Activated CD4-positive, alpha-beta T cell treated with anti-CD3 and anti-CD28 coated beads, Interleukin-2, amount 50 U/mL, for 16 hours (primary cell): ENCODE measurements at places on chromosomes 5 and 9.
A peak's percentile ranks its signal among the peaks of the same experiment; 100 is the strongest.

GRCh38 chr5:125190232-125191087, 444.0 kb upstream of the ZNF608 start:
- DNase-seq: no peak

- DNase-seq: peak; percentile 39
Measured at GRCh38 chr9:6068983-6069382, 53.6 kb upstream of the RANBP6 start.

DNA sequence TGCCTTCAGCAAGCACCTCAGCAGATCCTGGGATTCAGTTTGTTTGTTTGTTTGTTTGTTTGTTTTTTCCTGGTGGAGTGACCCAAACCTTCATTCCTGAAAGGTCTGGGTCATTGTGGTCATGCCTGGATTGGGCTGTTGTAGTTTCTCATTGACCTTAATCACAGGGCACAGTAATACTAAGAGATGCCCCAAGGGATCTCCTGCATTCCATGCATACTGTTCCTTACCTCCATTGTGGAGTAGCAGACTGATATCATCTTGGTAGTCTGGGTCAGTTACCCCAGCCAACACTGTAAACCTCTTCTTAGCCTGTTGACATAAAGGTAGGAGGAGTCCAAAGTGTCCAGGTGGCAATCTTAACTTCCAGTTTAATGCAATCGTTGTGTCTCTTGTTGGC, 1466.7 kb upstream of the CDH9 start:
- DNase-seq: no peak

GRCh38 chr9:91328186-91328585, 33.5 kb downstream of the AUH start:
- no peak for DNase-seq

- DNase-seq: peak; percentile 91
Measured at GRCh38 chr9:3528451-3528850, 2.6 kb upstream of the RFX3 start.

DNA sequence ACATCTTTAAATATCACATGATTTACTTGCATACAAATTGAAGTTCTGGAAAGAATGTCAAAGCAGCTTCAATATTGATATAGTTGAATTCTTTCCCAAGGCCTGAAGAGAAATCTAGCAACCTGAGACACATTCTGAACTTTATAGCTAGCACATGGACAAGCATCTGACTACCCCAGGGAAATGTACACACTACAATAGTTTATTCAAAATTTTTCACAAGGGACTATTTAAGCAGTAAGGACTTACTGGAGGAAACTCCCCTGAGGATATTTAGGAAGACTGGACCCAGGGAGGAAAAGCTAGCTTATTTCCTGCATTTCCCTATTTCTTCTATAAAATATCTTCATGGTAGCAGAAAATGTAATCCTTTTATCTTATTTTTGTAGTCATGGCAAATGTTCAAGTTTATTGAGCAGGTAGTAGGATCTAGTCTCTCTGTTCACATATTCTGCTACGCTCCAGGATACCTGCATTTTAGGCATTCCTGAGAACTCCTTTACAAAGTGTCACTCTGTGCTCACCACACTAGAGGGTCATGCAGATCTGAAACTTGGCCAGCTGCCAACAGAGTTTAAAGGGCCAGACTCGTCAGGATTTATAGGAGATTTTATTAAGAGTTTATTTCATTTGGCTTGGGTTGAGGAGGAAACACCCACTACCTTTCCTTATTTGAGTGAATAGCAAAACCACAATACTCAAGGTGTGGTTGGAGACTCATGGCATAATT, 348.4 kb upstream of the FTMT start:
- DNase-seq: no peak
